ENCODE measurements at places on chromosomes 6 and 20.
A peak's percentile ranks its signal among the peaks of the same experiment; 100 is the strongest.

DNA sequence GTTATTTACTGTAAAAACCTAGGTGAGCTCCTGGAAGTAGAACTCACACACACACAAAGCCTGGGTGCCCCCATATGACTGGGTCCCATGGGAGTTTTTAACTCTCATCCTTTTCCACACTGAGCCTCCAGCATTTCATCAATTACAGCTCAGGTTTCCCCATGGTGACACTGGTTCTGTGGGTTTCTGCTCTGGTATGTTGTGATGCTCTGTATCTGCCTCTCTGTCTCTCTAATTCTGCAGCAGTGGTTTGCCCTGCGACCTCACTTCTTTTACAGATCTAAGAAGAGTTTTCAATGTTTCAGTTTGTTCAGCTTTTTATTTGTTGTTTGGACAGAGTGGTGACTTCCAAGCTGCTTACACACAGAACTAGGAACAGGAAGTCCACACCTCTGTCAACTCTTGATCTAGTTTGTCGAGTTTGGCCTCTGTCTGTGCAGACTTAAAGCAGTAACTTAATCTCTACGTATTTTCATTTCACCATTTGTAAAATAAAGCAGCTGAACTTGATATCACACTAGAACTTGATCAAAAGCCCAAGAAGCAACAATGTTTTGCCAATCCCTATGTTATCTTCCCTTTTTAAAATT, 554.3 kb downstream of the EPHA7 start:
- DNase-seq = no peak

DNA sequence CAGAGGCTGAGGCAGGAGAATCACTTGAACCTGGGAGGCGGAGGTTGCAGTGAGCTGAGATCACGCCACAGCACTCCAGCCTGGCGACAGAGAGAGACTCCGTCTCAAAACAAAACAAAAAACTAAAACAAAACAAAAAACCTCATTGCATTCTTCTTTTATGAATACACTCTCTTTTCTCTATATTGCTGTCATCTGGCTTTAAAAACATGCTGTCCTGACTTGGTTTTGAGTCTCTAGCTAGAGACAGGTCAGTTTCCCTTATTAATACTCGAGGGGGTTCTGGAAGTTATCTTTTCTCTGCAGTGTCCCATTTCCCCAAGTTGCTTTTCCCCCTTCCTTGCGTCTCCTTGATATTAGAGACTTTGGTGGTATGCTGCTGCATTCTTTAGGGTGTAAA, 50.9 kb downstream of the RIOK1 start:
- DNase-seq = no peak

GRCh38 chr20:50866036-50866685, 65.1 kb downstream of the ADNP start:
- DNase-seq = no peak

DNA sequence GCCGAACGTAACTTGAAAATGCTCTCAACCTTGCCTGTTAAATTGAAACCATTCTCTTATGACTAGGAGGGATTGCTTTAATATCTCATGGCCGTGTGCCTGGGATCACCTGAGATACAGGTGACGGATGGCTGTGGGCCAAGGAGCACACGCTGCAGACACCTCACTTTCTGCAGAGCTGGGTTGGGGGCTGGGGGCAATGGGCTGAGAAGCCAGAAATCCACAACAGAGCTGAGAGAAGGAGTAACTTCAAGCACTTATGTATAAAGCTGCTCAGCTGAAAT, 170.9 kb downstream of the DTNBP1 start:
- DNase-seq = no peak

DNA sequence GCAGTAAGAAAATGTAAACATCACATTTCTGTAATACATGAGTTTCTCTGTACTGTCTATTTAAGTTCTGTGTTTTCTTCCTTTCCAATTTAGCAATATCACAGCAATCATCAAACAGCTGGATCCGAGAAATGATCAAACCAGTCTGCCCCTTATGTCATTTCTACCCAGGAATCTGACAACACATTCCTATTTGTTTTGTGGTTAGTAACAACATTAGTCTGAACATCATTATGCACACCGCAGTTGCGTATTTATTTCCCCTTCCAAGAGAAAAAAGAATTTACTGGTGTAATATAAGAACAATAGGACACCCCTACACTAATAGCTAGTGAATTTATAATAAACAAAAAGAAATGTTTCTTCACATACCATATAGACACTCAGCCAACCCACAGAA, 179.5 kb downstream of the BTBD9 start:
- DNase-seq = no peak

GRCh38 chr6:90080876-90081481, 186.7 kb downstream of the GJA10 start:
- peak; percentile 54 for DNase-seq

DNA sequence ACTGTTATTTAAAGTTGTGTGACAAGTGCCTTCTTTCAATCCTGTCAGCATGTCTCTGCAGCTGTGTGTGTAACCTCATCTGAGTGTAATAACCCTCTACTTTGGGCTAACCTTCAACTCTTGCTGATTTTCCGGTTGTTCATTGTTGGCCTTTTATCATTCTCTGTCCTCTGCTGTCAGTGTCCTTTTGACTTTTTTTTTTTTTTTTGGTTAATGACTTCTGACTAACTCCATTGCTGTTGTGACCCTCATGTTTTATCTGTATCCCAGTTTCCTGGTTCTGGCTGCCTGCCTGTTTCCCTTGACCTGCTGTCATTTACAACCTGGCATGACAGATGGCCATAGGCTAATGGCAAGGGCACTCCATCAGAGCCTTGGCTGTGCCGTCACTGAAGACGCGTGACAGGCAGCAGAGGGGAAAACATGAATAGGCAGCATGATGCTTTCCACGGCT, 145.7 kb upstream of the MAN1A1 start:
- no peak for DNase-seq

DNA sequence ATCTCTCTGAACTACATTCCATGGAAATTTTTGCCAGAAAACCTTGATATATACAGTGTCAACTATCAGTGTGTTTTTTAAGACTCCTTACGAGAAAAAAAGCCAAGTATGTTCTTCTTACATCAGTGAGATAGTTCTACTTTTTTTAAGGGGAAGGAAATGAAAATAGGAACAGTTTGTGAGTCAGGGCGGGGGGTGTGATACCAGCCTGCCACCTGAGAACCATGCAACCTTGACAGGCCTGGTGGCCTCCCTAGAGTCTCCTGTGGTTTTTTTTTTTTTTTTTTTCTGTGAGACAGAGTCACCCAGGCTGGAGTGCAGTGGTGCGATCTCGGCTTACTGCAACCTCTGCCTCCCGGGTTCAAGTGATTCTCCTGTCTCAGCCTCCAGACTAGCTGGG, 96.3 kb upstream of the GCM1 start:
- no peak for DNase-seq

GRCh38 chr6:52317841-52318581, 33.5 kb upstream of the MCM3 start:
- DNase-seq = no peak

- no peak for DNase-seq
Observed at GRCh38 chr20:41331731-41332130, 8.9 kb upstream of the LPIN3 start.

DNA sequence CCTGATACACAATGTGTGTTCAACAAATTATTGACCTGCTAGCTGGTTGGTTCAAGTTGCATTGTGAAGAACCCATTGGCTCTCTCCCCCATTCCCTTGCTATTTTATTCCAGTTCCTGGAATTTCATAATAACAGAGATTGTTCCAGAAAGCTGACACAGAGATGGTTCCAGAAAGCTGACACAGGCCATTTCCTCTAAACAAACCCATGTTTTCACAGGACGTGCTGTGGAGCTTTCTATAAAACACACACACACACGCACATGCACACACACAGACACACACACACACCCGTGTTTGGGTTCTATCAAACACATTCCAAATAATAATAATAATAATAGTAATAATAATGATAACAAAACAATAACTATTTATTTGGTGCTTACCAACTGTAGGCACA, 259.1 kb downstream of the CLIC5 start:
- no peak for DNase-seq

- DNase-seq = no peak
Observed at GRCh38 chr6:24543683-24544082, 48.9 kb downstream of the ALDH5A1 start.

DNA sequence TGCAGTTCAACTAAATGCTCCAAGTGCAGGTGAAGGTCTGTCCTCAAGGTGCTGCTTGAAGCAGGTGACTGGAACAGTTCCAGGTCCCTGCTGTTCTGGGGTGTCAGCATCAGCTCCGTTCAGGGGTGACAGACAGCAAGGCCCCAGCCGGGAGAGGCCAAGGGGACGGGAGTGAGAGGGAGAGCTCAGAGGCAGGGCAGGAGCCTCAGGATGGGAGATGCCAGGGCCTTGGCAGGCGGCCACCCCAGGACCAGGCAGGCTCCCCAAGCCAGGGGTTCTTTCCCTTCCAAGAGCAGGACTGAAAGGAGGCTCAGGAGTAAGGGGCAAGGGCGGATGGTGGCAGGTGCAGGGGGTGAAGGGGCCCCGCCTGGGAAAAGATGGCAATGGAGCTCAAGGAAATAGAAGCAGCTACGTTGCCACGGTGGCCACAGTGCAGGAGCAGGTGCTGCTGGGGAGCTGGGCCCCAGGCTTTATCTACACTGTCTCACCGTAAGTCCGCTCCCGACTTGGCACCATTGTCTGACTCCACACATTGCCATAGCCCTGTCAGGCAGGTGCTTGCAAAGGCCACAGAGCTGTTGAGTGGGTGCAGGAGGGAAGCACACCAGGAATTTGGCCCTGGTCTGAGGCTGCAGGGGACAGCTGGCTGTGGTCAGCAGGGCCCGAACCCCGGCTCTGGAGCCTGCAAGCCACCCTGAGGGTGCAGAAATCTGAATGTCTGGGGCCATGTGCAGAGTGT, 43.1 kb downstream of the ERMARD start:
- DNase-seq = no peak

- no peak for DNase-seq
Observed at GRCh38 chr6:117992856-117993255, 85.8 kb downstream of the SLC35F1 start.

GRCh38 chr6:124033501-124033900, 229.8 kb downstream of the NKAIN2 start:
- no peak for DNase-seq

- no peak for DNase-seq
Observed at GRCh38 chr20:10061641-10062040, 26.9 kb downstream of the ANKEF1 start.

DNA sequence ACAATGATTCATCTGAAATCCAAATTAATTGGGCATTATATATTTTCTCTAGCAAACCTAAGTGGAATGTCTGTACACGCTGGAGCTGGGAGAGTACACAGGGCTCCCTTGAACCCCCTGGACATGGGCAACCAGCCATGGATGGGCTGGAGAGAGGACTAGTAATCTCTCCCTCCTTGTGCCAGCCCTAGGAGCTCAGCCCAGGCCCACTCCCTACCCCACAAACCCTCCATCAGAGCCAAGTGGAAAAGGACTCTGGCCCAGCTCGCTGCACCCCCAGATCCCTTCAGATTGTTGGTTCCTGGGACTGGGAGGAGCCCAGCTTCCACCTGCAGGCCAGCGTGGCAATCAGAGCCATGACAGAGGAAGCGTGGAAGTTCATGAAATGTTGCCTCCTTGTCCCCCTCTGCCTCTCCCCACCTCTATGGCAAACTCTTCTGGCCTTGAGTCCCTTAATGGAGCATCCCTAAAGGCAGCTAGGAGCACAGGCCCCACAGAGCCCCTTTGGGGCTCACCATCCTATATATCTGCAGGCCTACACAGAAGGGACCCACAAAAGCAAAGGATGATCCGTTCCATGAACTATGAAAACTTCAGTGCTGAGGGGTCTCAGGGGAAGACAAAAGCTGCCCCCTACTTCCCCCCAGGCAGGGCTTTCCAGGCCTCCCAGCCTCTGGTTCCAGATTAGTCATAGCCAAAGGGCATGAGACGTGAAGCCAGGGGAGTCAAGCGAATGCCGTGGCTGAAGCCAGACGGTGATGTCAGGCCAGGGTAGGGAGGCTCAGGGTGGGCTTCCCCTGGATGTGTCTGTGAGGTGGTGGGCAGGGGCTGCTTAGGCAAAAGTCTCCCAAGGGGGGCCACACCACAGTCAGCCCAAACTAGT, 126.4 kb upstream of the MAFB start:
- no peak for DNase-seq

DNA sequence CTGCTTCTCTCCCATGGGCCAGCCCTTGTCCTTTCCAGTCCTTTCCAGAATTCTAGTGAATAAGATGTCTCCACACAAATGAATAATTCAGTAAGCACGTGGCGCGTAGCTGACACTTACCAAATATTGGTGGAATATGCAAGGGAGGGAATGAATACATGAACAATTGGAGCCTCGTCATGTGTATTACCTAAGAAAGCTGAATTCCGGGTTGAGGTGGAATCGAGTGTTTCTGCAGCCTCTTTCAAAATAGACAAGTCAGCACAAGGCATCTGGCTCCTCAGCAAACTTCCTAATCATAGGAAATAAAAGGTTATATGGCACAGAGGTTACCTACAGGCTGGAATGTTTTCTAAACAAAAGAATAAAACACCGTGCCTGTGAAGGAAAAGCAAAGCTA, 47.0 kb upstream of the NT5E start:
- no peak for DNase-seq

DNA sequence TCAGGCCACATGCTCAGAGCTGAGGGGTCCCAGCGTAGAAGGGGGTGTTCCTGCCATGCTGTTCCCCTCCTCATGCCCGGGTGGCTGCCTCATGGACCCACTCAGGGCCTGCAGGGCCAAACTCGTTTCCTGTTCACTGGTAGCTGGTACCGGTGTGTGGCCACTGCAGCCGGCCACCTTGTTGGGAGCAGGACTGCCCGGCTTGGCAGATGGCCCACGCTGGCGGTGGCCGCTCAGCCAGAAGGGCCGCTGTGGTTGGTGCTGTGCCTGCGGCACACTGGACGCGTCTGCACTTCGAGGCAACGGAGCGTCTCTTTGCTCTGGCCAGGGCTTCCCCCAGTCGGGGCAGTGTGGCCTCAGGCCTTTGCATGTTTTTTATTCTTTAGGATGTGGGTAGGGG, 10.0 kb upstream of the COL20A1 start:
- DNase-seq = no peak

DNA sequence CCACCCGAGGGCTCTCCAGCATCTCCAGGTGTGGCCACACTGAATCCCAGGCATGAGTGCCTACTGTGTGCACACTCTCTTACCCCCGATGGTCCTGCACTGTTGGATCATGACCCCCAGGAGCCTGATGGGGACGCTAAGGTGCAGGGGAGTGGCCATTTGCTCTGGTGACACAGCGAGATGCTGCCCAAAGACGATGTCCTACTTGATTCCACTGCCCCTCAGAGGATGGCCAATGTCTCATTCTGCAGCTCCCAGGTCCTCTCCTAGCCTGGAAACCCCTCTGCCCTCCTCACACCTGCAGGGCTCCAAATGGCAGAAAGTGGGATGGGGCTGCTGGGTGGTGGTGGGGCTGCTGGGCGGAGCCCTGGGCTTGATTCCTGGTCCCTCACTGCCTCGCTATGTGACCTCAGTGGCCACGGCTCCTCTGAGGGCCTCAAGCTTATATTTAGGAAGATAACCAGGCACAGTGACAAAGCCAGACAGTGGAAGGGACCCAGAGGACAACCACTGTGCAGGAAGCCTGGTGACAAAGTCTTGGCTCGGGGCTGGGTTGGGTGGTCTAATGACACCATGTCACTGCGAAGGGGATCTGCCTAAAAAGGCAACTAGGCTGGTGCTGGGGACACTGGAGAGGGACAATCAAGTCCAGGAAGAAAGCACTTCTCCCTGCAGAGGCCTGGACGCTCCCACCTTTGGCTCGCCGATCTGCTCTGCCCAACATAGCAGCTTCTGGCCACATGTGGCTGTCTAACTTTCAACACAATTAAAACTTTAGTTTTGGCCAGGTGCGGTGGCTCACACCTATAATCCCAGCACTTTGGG, 28.4 kb downstream of the TGM2 start:
- DNase-seq = no peak

GRCh38 chr6:6661191-6661590, 72.7 kb downstream of the LY86 start:
- DNase-seq = no peak
